ENCODE measurements at places on chromosomes 1 and 21.

DNA sequence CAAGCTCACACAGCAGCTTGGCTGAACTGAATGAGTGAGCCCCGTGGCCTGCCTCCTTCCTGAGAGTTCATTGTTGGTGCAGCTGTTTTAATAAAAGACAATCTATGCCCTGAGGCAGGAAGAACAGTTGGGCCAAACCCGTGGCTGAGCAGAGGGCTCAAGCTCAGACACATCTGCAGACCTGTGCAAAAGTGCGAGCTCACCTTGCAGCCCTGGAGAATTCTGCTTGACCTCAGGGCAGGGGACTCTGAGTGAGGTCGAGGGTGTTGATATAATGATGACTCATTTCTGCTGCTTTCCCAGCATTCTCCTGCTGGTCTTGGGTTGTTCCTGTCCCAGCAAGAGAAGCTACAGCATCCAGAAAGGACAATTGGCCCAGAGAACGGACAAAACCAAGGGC, 61.0 kb downstream of the ATP5PO start:
- no peak for DNase-seq

- DNase-seq = no peak
These were observed 38.1 kb downstream of the HHAT start for GRCh38 chr1:210366767-210367166.

- DNase-seq = no peak
These were observed 26.7 kb upstream of the C8B start for GRCh38 chr1:56992318-56993125.

DNA sequence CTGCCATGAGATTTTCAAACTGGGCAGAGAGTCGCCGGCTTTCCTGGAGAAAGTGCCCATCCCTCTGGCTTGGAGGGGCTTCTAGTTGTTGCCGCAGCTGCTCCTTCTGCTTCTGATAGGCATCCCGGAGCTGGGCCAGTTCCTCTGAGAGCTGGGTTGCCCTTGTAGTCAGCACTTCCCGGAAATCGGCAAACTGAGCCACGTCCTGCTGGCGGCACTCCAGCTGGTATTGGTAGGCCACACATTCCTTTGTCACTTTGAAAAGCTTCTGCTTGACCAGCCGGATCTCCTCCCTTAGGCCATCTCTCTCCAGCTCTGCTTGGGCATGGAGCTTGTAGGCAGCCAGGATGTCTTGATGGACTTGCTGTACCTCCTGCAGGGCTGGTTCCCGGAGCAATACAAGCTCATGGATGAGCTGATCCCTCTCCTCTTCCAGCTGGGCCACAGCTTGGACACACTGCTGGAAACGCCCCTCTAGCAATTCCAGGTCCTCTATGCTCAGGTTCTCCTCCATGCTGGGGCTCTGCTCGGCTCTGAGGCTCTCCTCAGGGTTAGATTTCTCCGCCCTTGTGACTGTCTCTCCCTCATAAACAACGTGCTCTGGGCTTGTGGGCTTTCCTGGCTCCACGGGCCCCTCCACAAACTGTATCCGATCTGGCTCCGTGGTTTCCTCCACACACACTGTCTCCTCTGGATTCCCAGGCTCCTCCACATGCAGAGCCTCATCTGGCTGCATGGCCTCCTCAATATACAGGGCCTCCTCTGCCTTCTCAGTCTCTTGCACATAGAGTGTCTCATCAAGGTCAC, 7.3 kb downstream of the SYNC start:
- DNase-seq = no peak

DNA sequence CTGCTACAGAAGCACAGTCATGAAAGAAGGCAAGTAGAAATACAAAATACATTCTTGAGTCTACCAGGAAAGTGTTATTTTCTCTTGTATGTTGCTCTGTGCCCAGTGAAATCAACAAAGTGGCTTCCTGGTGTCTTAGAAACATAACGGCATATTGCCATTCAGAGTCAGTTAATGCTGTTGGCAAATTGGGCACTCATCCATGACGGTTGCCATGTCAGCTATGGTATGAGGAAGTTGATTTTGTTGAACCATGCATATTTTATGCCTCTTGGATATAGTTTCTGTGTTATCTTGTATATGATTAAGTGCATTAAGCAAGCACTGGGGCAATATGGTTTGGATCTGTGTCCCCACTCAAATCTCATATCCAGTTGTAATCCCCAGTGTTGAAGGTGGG, 153.1 kb upstream of the CXADR start:
- DNase-seq = no peak

DNA sequence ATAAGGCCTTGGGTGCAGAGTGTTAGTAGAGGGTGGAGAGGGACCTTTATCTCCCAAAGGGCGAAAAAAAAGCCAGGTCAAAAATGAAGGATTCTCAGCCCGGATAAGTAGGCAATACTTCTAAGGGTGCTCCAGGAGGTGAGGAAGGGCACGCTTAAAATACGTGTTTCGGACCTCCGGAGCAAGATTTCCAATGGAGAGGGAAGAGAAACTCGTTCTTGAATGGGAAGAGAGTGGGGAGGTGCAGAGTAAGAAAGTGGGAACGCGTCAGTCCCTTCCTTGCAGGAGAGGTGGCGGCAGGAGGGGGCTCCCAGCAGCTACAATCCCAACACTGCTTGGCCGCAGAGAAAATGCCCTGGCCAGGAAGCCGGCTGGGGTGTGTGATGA, 581 bp downstream of the EFCAB14 start:
- no peak for DNase-seq

DNA sequence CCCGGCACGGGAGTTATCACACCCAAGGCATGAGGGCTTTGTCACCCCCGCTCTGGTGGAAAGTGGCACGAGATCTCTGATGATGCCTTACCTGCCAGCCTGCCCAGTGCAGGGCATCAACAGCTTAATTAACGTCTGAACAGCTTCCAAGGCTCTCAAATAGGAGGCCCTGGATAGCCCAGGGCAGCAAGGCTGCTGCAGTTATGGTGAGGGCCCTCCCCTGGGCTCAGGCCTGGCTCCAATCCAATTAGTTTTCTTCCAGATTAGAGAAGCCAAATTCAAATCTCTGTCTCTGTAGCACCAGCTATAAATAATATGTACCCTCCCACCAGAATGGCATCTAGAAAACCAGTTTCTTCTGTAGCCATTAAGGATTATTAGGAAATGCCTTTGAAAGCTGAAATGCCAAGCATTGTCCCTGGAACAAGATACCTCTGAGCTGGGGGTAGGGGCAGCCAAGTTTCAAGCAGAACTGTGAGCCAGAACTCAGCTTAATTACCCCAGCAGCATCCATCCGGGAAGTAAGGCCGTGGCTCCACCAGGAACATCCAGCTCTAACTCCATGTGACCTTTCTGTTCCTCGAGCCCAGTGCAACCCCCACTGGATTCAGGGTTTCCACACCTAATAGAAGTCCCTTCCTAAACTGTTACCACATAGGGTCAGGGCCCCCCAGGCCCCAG, 12.5 kb downstream of the QSOX1 start:
- DNase-seq = no peak

- DNase-seq = no peak
These were observed 40.4 kb downstream of the SLC35D1 start for GRCh38 chr1:67013573-67013972.

- DNase-seq = no peak
These were observed 563.9 kb downstream of the NPHP4 start for GRCh38 chr1:5428351-5428750.

DNA sequence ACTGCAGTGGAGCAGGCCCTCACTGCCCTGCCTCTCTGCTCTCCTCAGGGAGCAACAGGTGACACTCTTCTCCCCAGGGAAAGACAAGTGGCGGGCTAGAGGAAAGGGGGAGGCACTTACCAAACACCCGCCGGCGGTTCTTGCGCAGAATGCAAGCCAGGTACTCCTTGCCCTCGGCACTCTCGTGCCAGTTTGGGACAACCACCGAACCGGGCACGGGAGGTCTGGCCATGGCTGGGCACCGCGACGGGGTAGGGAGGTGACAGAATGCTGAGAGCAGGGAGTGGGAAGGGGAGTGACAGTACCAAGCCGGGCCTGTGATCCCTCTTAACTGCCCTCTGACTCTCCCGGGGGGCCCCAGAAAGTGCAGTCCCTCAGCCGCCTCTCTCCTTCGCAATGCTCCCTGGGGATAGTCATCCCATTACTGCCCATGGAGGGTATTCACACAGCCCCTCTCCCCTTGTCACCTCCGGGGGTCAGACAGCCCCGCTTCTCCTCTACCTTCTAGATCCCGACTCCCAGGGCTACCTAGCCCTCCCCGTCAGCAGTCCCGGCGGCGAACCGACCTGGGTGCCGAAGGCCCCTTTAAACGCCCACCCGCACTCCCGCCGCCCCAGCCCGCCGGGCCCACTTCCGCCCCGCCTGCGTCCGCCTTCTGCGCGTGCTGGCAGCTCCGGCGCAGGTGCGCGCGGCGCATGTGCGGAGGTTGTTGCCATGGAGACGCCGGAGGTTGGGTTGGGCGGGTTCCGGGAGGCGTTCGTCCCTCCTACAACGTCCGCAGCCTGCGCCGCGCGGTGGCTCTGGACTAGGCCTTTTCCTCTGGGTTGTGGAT, at the start of gene CPLANE2:
Gene CPLANE2, minus strand, starts transcription at position 673 of the 832 bp plus-strand sequence. Its CDS starts 441 bp downstream, at position 232.
- peak; percentile 53 for DNase-seq

- DNase-seq = no peak
These were observed 40.1 kb upstream of the ERG start for GRCh38 chr21:38538353-38538752.

DNA sequence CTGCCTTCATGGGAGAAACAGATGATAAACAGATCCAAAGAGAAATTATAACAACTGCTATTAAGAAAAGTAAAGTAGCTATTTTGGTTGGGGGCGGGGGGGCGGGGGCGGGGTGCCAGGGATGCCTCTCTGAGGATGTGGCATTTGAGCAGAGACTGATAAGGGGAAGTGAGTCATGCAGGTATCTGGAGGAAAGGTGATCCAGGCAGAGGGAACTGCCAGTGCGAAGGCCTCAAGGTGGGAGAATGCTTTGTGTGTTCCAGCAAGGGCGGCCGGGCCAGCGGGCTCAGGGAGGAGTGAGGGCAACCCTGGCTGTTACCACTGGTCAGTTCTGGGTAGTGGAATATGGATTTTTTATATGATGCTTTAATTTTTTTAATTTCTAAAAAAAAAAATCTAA, 7.0 kb upstream of the TNFRSF1B start:
- DNase-seq = no peak

GRCh38 chr1:180150982-180151381, 3.7 kb upstream of the QSOX1 start:
- DNase-seq = no peak

GRCh38 chr1:219296430-219297355, 123.0 kb downstream of the LYPLAL1 start:
- no peak for DNase-seq

All from cerebellar nuclear complex (tissue), 1 donor.